ENCODE measurements at places on chromosomes 12 and 14.

DNA sequence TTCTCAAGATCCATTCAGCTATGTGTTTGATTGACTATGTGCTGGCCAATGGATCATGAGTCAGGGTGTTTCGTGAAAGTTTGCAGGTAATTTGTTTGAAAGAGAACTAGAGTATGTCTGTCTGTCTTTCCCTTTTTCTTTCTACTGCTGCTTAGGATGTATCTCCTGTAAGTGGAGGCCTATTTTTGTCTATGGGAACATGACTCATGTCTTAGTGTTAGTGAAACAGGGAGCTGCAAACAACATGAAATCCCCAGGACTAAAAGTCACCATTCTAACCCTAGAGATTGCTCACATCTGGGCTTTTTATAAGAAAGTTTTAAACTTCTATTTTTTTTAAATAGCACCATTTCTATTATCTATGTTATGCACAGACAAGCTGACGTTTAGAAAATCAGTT is 333.0 kb downstream of the CCER1 start:
- peak; percentile 32 for DNase-seq

DNA sequence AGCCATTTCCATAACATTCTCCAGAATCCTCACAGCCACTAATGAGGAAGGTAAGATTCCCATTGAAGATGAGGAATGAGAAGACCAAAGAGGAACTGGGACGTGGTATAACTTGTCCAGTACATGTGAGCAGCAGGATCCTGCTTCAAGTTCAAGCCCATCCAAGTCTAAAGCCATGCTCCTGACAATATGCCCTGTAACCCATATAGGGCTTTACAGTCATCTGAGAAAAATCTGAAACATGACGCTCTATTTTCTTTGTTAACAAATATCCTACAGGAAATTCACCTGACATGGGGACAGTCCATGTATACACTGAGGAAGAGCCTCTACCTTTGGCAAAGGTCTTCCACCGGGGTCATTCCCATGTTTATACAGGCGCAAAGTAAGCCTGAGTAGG is 3.1 kb upstream of the ACTR6 start:
- DNase-seq: no peak

DNA sequence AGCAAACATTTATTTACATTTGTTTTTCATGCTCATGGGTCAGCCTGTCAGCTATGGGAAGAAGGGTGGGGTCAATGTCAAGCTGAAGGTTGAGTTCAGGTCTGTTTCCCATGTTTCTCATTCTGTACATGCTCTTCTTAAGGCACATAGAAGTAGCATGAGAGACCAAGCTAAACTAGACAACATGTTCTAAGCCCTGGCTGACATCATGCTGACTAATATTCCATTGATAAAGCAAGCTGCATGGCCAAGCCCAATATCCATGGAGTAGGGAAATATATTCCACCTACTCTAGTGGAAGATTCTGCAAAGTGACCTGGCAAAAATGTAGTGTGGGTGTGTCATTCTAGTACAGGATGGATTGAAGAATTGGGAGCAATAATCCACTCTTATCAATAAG is 44.1 kb downstream of the PLXNC1 start:
- DNase-seq: no peak

DNA sequence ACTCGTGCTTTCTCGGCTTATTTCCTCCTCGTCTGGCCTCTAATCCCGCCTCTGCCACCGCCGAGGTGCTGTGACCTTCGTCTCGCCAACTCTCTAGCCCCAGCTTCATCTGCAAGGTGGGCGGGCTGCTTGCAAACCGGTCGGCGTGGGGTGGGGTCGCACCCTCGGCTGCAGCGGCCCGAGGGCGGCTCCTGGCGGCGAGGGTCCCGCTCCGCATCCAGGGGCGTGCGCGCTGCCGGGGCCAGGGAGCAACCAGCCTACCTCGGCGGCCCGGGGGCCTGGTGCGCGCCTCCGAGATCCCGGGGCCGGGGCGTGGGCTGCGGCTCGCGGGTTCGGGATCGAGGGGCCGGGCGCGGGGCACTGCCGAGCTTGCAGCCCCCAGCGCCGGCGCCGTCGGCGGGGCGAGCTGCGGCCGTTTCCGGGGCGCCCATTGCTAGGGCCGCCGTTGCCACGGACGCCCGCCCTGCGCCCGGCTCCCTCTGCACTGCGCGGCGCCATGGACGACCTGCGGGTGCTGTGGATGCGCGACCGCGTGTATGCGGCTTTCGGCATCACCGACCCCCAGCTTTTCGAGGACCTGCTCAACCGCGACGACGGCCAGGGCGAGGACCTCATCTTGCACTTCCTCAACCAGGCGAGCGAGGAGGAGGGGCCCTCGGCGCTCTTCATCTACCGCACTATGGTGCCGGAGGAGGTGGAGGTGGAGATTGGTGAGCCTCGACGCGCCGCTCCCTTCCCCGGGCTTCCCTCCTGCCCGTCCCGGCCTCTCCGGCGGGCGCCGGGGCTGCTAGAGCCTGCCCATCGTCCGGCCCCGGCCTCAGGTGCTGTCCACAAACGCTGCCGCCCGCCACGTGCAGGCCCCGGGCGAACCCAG is at the start of gene DNAH10:
Gene DNAH10 (plus strand): TSS at position 461 of the 874 bp plus-strand sequence. CDS start 36 bp downstream, at position 497.
- DNase-seq: no peak

- DNase-seq: no peak
These were observed 4.5 kb downstream of the E2F7 start for GRCh38 chr12:77060883-77061240.

DNA sequence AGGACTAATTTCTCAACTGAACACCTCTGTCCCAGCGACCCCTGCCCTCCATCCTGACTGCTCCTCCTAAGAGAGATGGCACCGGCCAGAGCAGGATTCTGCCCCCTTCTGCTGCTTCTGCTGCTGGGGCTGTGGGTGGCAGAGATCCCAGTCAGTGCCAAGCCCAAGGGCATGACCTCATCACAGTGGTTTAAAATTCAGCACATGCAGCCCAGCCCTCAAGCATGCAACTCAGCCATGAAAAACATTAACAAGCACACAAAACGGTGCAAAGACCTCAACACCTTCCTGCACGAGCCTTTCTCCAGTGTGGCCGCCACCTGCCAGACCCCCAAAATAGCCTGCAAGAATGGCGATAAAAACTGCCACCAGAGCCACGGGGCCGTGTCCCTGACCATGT is 756 bp downstream of the RNASE7 start:
- DNase-seq: peak; percentile 25

DNA sequence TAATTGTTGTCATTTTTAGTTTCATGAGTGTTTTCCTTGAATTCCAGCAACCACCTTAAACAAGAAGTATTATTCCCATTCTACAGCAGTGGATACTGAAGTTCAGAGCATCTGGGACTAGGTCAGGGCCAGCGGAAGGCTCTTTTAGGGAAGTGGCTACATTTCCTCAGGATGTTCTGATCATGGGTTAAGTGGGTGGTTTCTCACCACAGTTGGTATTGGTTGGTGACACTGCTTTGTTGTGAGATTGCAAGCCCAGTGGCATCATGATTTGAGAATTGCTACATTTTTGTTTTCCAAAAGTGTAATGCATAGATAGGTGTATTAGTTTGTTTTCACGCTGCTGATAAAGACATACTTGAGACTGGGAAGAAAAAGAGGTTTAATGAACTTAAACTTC is 47.1 kb downstream of the SYNE2 start:
- DNase-seq: no peak

Data from AG10803 (cell line).